ENCODE measurements at places on chromosomes 16 and 17.

- no peak for DNase-seq
Observed at GRCh38 chr17:19987897-19988296, 10.3 kb upstream of the AKAP10 start.

DNA sequence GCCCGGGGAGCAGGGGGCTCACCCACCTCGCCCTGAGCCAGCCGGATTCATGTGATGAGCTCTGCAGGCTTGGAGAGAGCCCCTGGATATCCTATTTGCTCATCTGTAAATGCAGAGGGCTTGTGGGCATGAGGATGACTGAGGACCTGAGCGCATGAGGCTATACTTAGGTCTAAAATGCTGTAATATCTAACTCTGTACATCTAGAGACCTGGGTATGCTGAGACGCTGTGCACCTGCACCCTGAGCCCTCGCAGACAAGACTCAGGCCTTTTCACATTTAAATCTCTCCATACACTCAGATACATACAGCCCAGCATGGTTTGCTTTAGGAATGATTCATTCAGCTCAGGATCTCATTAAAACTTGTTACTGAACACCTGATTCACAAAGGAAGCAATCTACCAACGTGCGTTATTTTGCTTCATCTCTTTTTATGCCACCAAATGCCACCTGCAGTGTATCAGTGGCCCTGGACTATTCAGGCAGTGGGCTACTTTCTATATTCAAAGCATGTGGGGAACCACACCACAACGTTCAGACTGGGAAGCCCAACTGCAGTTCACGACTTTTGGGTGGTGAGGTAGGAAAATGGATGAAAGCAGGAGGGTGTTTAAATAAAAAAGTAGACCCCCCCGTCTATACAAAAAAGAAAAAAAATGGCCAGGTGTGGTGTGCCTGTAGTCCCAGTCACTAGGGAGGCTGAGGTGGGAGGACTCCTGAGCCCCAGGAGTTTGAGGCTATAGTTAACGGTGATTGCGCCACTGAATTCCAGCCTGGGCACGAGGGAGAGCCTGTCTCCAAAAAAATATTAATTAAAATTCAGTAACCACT is 12.0 kb downstream of the USP7 start:
- DNase-seq, result no peak

- DNase-seq, result no peak
Observed at GRCh38 chr17:50686494-50687199, 21.1 kb downstream of the ANKRD40 start.

- DNase-seq, result no peak
Observed at GRCh38 chr17:76049836-76050537, 22.3 kb downstream of the SRP68 start.

- no peak for DNase-seq
Observed at GRCh38 chr16:89395150-89396142, 94.9 kb downstream of the ANKRD11 start.

DNA sequence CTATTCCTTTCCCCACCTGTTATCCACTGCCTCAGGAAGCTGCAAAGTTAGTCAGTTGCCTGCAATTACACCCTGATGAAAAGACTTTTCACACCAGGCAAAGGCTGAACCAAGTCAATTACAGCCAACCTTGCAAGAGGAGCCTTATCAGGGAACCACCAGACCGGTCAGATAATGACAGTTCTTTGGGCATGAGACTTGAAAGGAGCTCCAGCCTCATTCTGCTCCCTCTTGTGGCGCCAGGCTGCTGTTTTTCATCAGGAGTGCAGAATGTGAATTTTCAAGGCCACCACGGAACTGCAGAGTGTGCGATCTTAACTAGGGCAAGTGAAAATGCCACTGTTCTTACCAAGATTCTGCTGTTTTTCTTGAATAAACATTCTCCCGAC is 22.5 kb downstream of the DNAI2 start:
- DNase-seq, result no peak

DNA sequence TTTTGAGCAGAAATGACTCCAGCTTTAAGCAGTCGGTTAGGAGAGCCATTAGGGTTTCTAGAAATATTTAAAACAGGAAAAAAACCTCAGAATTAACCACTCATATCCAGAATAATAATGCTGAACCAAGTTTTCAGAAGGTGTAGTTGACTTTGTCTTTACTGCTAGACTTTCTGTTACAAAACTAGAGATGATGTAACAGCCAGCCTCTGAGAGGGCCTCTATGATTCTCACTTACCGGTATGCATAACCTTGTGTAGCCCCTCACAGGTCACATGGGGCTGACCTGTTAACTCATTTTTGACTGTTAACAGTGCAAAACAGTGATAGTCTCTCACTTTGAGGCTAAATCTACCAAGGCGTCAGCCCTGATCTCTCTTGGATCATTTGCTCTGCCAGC is 74.3 kb downstream of the TEX14 start:
- no peak for DNase-seq
